ENCODE measurements at places on chromosomes 7 and 10.

DNA sequence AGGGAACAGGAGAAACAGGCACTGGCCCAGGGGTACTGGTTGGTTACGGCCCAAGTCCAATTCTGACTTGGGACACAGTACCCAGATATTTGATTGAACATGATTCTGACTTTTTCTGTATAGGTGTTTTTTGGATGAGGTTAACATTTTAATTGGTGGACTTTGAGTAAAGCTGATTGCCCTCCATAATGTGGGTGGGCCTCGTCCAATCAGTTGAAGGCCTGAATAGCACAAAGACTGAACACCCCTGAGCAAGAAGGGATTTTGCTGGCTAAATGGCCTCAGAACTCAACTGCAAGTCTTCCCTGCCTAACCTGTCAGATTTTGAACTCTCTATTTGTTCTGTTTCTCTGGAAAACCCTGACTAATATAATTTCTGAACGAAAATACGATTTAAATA lies 222.6 kb downstream of the TEX36 start:
- no peak for DNase-seq

GRCh38 chr7:10076660-10077300 lies 896.9 kb upstream of the PHF14 start:
- DNase-seq = no peak

- DNase-seq = no peak
Measured at GRCh38 chr7:157404845-157405481, 68.2 kb downstream of the DNAJB6 start.

GRCh38 chr7:102188746-102189145 lies 97.9 kb upstream of the SH2B2 start:
- no peak for DNase-seq

GRCh38 chr7:83751217-83751616 lies 102.3 kb upstream of the SEMA3E start:
- no peak for DNase-seq

DNA sequence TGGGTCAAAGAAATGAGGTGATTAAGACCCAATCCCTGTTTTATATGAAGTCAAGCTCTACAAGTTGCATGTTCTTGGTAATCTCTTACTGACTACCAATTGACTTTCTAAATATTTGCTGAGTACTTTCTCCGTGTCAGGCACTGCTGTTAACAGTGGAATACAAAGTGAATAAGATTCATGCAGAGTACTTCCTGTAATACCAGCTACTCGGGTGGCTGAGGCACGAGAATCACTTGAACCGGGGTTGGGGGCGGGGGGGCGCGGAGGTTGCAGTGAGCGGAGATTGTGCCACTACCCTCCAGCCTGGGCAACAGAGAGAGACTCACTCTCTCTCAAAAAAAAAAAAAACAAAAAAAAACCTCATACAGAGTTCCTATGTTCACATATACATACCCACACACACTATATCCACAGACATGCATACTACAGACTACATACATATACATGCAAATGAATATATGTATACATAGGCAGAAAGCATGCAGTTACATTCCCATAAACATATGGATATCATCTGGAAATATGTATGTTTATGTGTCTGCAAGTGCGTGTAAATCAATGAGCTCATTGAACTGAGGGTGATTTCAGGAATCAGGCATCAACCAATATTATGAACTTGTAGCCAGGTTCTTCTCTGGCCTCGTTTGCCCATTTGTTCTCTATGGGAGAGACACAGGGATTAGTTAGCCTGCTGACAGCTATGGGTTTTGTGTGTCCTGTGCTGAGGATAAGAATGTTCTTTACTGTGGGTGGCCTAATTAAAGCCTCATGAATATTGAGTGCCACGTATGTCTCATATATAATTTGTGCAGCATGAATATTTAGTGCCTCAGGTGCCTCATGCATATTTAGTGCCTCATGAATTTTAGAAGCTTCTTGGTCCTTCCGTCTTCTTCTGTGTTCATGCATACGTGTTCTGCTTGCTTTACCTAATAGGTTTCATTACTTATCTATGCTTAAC lies 73.9 kb downstream of the BICC1 start:
- DNase-seq = no peak

GRCh38 chr7:19210893-19211413 lies 65.7 kb upstream of the FERD3L start:
- no peak for DNase-seq

DNA sequence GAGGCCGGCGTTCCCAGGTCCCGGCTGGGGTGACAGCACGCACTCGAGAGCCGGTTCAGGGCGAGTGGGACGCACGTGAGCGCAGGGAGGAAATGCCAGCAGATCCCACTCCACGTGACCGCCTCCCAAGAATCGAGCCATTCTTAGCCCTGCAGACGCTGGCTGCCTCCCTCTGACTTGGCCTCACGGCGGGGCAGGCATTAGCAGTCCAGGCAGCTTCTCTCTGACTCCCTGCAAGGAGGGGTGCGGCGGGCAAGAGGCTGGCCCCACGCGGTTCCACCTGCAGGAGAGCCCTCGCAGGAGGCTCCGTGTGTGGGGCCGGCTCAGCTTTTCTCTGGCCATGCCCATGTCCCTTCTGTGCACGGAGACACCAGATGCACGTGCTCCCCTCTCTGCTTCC lies 10.1 kb downstream of the GPR146 start:
- DNase-seq = no peak

- no peak for DNase-seq
Measured at GRCh38 chr10:69316313-69317059, 38.2 kb downstream of the HK1 start.

- no peak for DNase-seq
Measured at GRCh38 chr10:114195079-114195478, 15.9 kb downstream of the TDRD1 start.

DNA sequence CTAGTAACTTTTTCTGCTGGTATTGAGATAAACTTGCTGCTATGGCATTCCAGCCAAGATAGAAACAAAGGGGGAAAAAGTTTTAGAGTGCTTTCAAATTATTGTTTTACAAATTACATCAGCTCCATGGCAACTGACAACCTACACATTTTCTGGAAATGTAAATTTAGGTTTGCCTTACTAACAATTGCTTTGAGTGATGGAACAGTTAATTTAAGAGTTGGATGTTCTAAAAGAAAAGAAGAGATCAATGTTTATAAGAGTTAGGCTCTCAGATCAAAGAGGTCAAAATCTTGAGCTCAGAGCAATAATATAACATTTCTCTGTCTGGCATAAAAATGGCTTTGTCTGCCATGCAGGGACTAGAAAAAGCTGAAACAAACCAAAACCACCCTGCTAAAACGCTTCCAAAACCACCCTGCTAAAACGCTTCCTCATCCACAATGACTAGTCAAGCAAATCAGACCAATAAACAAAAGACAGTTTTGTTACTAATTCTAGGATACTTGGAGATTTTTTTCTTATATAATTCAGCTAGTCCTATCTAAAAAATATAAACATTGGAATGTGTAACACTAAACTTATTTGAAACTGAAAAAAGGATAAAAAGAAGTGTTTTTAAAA lies 32.3 kb downstream of the ORC5 start:
- no peak for DNase-seq

DNA sequence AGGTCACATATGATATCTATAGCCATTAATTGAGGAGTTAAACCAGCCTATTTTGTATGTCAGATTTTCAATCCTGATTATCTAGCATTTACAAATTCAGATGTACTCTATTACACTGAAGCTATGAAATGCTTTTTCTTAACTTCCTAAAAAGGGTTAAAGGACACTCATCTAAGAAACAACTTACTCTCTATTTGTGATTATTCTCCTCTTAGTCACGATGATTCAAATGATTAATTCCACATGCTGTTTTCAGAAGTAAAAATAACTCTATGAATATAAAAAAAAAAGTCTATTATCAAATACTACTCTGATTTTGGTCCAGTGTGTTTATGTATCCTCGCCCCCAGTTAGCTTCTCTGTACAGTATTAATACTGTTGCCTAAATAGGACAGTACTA lies 1199.9 kb downstream of the GATA3 start:
- no peak for DNase-seq

- no peak for DNase-seq
Measured at GRCh38 chr10:85544956-85545355, 821.6 kb downstream of the GRID1 start.

DNA sequence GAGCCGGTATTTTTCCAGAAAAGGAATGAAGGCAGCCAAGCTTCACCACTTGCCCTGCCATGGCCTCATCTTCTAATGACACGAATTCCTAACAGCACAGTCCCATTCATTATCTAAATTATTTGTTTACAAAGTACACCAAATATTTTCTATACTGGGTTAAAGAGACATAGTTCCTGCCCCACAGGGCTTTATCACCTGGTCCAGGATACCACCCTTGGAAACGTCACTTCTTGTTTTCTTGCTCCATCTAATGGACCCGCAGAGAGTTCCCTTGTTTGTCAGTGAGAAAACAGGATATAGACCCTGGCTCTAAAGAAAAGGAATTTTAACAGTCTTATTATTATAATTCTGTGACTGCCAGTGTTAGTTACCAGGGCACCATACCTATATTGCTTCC lies 1165.4 kb downstream of the GATA3 start:
- no peak for DNase-seq

GRCh38 chr10:19252531-19252930 lies 203.9 kb downstream of the MALRD1 start:
- DNase-seq = no peak

DNA sequence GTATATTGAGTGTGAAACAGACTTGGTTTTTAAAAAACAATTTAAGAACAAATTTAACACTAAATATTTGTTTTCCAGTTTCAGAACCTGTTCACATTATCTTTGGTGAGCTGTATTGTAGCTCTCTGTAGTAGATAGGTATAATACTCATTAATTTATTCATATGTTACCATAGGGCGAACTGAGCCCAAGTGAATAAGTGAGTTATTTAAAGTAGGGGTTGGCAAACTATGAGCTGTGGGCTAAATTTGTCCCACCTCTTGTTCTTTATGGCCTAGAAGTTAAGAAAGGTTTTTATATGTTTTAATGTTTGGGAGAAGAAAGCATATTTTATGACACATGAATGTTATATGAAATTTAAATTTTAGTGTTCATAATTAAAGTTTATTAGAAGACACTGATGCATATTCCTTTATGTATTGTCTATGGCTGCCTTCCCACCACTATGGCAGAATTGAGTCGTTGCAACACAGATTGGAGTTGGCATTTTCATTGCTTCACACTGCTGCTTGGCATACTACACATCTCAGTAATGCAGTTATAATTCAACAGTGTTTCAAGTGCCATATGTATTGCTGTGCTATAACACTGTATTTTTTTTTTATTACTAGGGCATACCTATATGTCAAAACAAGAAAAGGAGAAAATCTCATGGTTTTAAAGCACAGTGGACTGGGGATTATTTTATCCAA lies 146.5 kb downstream of the ADK start:
- DNase-seq = no peak

DNA sequence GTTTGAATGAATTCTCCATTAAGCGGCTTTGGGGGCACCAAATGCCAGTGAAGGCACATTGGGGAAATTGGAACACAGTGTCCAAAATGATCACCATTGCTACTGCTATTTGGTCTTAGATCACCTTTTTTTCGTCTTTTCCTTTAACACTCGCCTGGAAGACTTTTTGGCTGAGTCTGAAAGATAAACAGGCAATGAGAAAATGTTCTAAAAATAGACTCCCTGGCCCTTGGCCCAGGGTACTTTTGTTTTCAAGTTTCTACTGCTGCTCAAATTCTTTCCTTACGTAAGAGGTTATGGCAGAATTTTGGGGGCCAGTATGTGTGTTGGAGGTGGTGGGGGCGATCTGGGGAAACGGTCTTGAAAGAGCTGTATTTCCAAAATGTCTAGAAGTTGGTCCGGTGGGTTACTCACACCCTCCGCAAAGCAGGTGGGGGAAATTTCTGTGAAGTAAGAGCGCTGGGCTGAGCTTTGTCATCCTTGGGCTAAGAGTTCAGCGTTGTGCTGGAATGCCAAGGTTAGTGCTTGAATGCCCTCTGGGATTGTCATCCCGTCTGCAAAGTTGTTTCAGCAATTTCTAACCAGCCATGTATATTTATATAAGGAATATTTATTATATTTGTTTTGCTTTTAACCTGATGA lies 1.3 kb upstream of the ITPRIP start:
- no peak for DNase-seq

DNA sequence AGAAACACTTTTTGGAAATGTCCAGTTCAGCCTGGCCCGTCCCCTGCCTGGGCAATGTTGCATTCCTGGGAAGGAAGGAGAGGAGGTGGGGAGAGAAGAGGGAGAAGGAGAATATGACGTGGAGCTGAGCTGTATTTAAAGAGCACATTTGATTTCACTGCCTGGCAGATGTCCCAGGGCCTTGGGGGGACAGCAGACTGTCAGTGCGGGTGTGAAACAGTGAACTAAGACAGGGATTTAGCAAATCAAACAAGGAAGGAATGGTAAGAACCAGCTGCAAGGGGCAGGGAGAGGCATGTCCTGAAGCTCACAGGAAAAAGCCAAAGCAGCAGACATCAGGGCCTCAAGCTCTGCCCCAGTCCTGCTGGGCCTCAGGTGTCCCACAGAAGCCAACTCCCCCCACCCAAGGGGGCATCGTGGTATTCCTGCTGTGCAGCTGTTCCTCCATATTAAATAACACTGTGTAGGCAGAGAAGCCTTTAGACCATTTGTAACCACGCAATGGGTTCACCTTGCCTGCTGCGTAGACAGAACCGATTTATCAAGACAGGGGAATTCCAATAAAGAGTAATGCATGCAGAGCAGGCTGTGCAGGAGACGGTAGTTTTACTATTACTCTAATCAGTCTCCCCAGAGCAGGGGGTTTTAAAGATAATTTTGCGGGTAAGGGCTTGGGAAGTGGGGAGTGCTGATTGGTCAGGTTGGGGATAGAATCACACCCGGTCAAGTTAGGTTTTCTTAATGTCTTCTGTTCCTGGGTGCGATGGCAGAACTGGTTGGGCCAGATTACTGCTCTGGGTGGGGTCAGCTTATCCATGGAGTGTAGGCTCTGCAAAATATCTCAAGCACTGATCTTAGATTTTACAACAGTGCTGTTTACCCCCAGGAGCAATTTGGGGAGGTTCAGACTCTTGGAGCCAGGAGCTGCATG lies 18.3 kb downstream of the LEP start:
- no peak for DNase-seq

- no peak for DNase-seq
Measured at GRCh38 chr7:95295397-95295796, 28.9 kb downstream of the PON1 start.

- DNase-seq = no peak
Measured at GRCh38 chr10:63653747-63654146, 132.5 kb downstream of the REEP3 start.

DNA sequence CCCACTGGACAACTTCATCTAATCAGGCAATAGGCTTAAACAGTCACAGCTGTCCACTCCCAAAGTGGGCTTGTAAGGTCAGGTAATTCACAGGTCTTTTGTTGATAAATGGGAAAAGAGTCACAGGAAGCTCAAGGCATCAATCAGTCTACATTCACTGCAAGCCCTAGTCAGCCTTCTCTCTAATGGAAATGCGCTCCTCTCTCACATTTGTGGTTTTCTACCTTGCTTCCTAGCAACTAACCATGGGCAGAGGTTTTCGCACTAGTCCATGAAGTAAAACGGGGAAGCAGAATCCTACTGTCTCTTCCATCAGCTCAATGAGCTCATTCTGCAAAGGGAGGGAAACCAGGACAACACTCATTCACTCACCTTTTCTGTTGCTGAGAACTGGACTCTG lies 53.5 kb upstream of the APBB1IP start:
- no peak for DNase-seq
